ENCODE measurements at places on chromosomes 7 and 10. TPM values are rescaled to one million over a fixed set of nuclear protein-coding genes. Genes with fewer than 3 reads are reported as not detected.

- DNase-seq: no peak
Observed at GRCh38 chr10:74593470-74593869, 232.9 kb upstream of the KAT6B start.

Gene WDR91
- 50.1 TPM for total RNA-seq

Gene STEAP4
- 9.4 TPM for total RNA-seq

Gene SCIN
- 3.6 TPM for total RNA-seq

- peak; percentile 91 for DNase-seq
Observed at GRCh38 chr10:4131407-4132215, 346.6 kb upstream of the KLF6 start.

Gene SLC13A1
- total RNA-seq: 0.48 TPM

Gene BMPER
- 83.3 TPM for total RNA-seq

- DNase-seq: no peak
Observed at GRCh38 chr7:150799741-150800580, at the start of gene TMEM176B. TSS of gene TMEM176B (minus strand) at chr7:150800364. CDS start at chr7:150796569, 3,795 bp downstream.

- DNase-seq: no peak
Observed at GRCh38 chr10:78326372-78326771, 292.7 kb downstream of the RPS24 start.

Gene GDF2
- 1.7 TPM for total RNA-seq

DNA sequence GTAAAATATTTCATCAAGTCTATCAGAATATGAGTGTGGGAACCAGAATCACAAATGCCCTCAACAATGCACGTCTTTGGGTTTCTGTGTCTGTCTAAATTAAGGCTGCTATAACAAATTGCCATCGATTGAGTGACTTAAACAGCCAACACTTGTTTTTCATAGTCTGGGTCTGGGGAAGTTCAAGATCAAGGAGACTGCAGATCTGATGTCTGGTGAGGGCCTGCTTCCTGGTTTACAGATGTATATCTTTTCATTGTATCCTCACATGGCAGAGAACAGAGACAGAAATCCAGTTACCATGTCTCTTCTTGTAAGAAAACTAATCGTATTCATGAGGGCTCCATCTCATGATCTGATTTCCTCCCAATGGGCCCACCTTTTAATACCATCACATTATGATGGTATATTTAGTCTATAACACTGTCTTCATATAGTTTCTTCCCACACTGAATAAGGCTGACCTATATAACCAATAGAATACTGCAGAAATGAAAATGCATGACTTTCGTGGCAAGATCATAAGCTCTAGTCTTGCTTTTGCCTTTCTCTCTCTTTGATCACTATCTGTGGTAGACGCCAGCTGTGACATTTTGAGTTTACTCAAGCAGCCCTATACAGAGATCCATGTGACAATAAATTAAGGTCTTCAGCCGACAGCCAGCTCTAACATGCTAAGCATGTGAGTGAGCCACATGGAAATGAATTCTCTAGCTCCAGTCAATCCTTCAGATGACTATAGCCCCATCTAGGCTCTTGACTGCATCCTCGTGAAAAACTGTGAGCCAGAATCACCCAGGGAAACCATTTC, 51.9 kb downstream of the THSD7A start:
- no peak for DNase-seq

GRCh38 chr7:105325216-105325904, 63.4 kb downstream of the SRPK2 start:
- DNase-seq: no peak

DNA sequence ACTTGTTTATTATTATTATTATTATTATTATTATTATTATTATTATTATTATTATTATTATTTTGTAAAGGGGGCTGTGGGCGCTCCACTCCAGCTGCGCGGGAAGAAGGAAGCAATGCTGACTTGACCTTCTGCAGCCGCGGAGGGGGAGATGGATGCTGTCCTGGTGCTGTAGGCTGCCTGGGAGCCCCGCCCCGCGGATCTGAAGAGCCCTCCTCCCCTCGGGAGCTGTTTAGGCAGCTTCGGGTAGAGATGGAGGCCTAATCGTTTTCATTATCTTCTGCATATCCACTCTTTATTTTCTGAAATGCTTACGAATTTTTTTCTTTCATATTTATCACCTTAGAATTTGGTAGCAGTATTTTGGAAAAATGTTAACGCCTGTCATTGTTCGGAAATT, 101.2 kb upstream of the KLF6 start:
- peak; percentile 67 for DNase-seq

- no peak for DNase-seq
Observed at GRCh38 chr7:108247614-108248013, 117.5 kb upstream of the LAMB4 start.

- no peak for DNase-seq
Observed at GRCh38 chr10:84138478-84139125, 707 bp upstream of the GHITM start.

- no peak for DNase-seq
Observed at GRCh38 chr7:117011419-117012260, 58.3 kb downstream of the ST7 start.

DNA sequence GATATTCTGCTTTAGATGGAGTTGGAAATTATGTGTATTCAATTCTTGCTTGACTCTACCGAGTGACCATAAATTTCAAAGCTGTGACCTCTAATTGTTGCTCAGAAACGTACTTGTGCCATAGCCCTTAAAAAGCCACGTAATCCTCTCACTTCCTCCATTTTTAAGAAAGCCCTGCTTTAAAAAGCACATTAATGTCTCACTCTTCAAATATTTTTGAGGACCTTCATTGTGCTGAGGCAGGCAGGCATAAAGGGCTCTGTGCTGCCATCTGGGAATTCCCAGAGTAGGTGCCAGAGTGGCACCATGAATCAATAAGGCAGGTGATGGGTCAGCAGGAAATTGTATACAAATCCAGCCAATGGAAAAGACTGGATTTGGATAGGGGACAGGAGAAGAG, 97.7 kb upstream of the FAM204A start:
- no peak for DNase-seq

Gene SFTPA1
- total RNA-seq: 0.48 TPM

GRCh38 chr7:47354071-47354470, 227.8 kb downstream of the TNS3 start:
- DNase-seq: no peak

Gene AKR1B15
- total RNA-seq: 0.48 TPM

GRCh38 chr10:23013581-23014335, 81.6 kb upstream of the MSRB2 start:
- DNase-seq: no peak

DNA sequence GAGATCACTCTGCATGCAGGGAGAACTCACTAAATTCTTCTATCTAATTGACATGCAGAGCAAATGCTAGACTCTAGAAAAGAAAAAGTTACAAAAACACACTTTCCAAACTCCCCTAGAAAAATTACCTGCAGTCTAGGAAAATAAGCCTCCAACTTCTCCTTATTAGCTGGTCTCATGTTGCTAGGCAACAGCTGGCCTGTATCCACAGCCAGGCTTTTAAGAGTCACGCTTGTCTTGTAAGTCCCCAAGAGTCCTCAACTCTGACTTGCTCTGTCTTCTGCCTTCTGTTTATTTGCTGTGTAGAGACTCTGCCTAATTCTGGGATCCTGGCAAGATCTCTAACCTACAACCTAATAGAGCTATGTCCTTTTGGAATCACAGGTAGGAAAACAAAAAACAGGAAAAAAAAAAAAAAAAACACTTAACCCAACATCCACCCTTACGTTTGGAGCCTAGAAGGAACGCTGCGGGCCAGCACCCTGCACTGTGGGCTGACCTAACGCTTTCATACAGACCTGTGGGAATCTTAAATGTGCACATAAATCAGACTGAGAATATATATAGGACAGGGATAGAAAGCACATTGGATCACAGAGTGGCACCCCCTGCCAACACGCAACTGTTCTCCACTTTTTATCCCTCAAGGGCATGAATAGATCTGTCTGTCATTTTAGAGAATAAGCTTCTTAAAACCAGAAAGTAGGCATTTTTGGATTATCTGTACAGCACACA, 117.0 kb upstream of the PTPRZ1 start:
- no peak for DNase-seq

Gene CABCOCO1
- total RNA-seq: 9.1 TPM

GRCh38 chr7:127527561-127527960, 57.8 kb downstream of the GCC1 start:
- no peak for DNase-seq

DNA sequence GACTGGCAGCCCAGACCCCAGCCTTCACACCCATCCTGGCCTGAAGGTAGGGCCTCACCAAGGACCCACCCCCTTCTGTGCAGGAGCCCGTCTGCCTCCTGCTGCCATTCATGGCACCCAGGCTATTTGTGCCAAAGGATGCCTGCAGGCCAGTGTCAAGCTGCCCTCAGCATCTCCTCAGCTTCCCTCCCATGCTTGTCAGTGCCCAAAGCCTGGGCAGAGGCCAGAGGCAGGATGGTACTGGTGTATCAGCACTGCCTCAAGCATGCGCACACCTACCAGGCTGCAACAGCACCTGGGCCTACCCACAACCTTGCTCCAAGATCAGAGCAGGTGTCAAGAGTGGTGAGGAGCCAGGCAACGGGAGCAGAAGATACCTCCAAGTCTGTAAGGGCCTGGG, 27.6 kb downstream of the SFTPA1 start:
- no peak for DNase-seq

Gene SPDYE2
- total RNA-seq: 2.6 TPM

DNA sequence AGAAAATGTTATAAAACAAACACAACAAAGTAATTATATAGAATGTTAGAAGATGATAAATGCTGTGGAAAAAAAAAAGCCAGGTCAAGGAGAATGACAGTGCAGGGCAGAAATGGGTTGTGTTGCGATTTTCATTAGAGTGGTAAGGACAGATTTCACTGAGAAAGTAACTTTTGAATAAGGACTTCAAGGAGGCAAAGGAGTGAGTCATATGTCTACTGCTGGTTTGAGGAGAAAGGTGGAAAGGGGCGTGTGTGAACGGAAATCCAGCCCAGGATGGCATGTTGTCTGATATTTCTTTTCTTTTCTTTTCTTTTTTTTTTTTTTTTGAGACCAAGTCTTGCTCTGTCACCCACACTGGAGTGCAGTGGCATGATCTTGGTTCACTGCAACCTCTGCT, 12.3 kb upstream of the DLD start:
- no peak for DNase-seq

Gene CCL24
- not detected for total RNA-seq

Gene LRMDA
- total RNA-seq: 1.7 TPM

DNA sequence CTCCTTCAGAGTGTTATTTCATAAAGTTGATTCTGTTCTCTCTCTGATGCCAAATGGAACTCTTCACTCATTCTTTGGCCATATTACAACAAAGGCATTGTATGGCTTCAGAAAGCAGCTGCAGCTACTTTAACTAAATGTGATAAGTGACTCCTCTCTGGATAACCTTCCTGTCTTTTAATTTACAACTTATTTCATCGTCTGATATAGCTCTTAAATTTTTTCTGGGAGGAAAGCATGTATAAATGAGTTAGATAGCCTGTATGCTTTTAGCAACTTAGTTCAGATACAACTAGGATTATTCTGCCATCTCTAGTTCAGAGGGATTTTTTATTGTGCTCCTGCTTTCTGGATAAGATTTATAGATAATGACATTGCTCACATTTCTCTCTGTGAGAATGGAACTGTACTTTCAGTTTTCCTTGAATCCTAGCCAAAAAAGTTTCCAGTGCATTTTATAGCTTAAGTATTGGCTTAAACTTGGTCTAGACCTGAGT, 57.5 kb downstream of the KLHDC10 start:
- DNase-seq: peak; percentile 90

Gene FAM131B
- total RNA-seq: 7.2 TPM

Gene ADO
- total RNA-seq: 15.4 TPM

All from umbilical cord (tissue), 2 donors.